ENCODE measurements at places on chromosomes 5 and 9.

GRCh38 chr5:134047687-134048056, 42.9 kb upstream of the VDAC1 start:
- DNase-seq, result no peak

GRCh38 chr9:91852801-91853347, 97.2 kb downstream of the ROR2 start:
- no peak for DNase-seq

GRCh38 chr9:38195737-38196161, 126.7 kb upstream of the SHB start:
- DNase-seq, result no peak

DNA sequence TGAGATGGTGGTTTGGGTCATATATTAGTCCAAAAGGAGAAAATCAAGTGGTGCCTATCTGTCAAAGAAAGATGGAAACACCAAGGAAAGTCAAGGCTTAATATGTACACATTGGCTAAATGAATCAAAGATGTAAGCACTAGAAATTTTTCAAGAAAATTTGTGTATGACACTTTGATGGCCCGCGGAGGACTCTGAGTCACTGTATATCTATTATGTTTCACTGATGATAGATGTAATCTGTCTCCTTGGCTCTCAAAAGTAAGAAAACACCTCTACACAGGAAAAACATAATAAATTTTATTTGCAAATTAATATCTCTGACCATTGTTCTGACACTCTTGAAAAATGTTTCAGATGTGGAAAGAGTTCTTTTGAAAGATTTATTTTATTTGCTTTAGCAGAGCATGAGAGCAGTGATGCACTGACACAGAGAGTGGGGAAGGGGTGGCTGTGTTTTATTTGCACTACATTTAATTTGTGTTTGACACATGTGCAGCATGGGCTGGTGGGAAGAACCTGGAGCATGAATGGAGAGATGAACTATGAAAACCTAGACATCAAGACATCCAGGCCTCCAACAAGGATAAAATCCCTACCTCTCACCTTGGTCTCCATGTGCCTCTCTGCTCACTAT, 180.8 kb upstream of the GAS1 start:
- DNase-seq, result no peak

DNA sequence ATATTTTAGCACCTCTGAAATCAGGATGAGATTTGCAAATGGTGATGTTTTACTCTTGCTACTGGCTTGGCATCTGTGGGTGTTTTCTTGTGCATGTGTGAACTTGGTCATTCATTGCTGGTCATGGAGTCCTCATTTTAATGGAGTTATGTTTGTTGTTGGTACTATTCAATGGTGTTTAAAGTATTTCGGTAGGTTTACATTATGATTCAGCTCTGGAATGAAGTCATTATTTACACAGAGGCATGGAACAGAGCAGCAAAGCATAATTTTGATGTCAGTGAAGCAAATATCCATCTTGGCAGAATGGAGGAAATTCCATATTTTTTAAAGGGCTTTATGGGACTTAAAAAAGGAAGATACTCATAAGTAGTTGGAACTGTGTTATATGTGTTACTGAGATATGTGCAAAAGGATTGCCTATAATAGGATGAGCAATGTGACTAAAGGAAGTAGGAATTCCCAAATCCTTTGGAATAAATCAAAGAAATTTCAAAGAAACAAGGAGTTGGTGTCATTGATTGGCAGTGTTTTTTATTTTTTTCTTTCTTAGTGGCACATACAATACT, 147.4 kb downstream of the ACTBL2 start:
- no peak for DNase-seq

DNA sequence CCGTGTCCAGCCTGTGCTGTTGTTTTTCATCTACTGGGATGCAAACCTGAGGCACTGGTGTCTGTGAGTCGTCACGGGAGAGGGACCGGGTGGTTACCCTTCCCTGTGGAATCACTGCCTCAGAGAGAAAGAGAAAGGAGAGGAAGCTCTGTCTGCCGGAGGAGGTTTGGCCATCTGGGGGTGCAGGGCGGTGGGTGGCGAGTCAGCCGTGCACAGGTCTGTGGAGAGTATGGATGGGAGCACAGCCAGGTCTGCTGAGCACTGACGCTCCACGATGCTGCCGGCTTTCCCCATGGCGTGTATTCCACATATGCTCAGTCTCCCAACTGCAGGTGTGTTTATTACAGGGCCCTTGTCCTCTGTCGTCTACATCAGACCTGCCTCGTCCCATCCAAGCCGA, 395.2 kb upstream of the IRX4 start:
- DNase-seq, result peak; percentile 34

DNA sequence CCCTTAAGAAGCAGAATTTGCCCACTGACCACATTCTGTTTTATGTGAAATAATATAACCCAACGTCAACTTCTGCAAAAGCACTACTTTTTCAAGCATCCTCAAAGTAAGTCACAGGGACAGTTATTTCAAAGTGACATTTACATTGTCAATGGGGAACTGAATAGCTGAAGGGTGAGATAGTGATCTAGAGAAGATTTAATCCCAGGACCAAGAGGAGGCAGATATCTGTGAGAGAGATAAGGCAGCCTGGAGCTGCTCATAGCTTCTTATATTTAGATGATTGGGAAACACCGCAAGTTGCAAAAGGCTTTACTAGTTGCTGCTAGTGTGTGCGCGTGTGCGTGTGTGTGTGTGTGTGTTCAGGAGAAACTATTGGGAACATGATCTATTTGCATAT, 210.4 kb upstream of the RFX3 start:
- no peak for DNase-seq

DNA sequence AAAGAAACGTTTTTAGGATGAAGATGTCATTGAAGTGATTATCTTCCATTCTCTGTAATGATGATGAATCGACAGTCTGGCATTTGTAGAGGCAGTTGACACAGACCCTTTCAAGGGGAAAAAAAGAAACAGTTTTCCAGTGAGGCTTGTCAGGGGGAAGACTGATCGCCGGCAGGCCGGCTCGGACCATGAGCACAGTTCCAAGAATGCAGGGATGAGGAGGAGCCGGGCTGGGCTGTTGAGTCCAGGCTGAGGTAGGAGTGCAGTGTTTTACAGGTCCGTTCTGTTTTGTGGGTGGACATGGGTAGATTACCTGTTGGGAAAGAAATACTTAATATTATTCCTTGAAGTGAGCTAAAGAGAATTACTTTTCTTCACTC, 194.6 kb downstream of the AOPEP start:
- DNase-seq, result no peak

DNA sequence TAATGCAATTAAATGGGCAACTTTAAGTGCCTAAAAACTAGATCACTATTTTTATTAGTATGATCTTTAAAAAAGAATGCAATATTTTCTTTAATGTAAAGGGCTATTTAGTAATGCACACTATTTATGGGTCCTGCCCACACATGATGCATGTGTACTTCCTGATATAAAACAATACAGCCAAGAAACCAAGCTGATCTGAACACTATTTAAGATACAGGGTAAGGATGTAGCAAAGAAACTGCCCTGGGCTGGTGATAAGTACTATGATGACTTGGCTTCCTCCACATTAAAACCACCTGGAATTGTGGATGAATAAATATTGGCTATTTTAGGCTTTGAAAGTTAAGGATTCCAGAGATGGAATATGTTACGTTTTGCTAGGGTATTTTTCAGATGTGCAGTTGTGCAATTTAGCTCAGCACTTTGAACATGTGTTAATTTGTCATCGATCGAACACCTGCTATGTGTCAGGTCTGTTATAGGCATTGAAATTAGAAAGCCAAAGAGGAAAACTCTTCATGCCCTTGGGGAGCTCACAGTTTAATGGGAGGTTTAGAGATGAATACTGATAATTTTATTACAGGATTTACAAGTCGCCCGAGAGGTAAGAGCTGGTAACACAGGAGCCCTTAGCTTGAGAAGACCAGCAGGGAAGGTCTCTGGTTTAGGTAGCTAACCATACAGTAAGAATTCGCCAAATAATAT, 276.7 kb downstream of the PLK2 start:
- no peak for DNase-seq

DNA sequence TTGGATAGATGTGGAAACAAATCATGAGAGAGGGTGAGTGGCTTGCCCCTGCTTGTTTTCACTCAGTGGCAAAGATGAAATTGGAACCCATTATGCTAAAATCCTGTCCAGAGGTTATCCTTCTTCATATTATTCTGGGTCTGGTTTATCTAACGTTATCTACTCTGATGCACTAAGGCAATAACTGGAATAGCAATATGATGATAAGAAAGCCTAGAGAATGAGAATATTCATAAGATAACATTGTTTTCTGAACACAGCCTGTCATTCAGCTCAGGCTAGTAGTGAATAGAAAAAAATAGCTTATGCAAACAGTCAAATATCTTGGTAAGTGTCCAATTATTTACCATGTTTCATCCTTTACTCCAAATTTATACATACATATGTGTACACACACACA, 132.0 kb upstream of the C6 start:
- no peak for DNase-seq

- no peak for DNase-seq
Observed at GRCh38 chr5:77644371-77645157, 6.1 kb upstream of the OTP start.

GRCh38 chr5:170307575-170308465, 10.2 kb upstream of the LCP2 start:
- DNase-seq, result no peak

GRCh38 chr9:90847971-90848370, 46.4 kb downstream of the SYK start:
- no peak for DNase-seq

DNA sequence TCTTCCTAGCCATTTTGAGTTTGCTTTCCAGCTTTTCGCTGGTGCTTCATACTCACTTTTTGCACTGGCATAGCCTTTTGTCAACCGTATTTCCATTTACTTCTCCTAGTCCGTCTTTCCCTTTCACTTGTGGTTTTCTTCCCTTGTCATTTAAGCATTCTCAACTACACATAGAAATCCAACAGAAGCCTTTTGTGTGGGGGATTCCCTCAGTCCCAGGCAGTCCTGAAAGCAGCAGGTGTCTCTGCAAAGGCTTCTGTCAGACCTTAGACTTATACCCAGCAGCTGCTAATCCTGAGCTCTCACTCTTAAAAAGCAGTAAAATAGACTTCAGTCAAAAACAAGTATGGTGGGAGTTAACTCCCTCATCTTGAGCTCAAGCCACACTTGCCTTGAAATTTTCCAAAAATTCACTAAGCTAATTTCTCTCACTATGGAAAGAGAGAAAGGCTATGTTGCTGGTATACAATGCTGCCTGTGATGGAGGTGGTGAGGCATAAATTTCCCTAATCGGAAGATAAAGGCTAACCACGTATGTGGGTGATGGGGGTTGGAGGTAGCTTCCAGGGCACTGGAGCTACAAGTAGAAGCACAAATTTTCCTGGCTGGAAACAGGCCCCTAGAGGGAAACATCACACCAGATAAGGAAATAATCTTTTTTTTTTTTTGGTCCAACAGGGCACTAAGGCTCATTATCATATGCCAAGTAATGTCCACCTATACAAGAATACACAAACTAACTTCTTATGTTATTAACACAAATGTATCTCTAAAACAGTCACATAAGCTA, 34.8 kb upstream of the IFNK start:
- no peak for DNase-seq

DNA sequence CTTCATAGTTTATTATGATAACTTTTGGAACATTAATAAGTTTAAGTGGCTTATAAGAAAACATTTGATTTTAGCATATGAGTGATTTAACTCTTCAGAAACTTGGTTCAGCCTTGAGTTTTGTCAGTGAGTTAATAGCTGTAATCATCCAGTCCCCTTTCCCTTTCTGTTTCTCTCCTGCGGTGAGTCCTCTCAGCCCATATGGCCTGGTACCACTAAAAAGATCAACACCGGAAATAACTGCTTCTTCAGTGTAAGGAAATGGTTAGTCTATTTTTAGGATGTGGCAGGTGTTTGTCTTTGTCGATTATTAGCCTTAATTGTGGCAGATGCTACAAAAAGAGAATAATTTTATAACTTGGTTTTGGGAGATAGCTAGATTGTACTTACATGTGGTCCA, 120.2 kb upstream of the GRHPR start:
- no peak for DNase-seq

GRCh38 chr5:122653087-122654017, 121.5 kb upstream of the SNX2 start:
- DNase-seq, result no peak

DNA sequence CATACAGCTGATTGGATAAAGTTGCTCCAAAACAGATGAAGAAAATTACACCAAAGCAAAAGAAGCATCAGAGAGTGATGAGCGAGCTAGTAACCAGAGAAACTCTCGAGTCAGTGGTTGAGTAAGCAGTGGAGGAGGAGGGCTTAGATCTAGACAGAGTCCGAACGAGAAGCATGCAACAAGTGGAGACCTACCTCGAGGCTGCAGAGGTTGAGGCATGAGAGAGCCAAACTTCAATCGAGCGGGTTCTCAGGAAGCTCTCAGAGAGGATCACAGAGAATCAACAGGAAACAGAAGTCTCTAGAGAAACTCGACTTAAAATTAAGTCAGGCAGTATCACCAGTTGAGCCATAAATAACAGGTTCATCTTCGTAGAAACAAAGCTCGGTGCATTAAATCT, 6.1 kb downstream of the RUSC2 start:
- no peak for DNase-seq

DNA sequence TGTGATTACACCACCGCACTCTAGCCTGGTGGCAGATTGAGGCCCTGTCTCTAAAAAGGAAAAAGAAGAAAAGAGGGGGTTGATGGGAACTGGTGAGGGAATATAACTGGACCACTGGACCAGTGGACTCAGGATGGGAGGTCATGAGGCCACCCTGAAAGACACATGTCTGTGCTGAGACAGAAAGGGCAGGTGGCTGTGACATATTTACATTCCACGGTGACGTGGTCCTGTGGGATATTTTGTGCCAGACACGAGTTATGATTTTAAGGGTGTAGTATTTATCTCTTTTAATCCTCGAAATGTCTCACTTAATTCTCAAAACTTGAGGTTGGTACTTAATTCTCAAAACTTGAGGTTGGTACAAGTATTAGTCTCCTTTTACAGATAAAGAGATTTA, 32.9 kb downstream of the LHX2 start:
- DNase-seq, result peak; percentile 12

- DNase-seq, result no peak
Observed at GRCh38 chr9:100397529-100398266, 29.2 kb upstream of the MSANTD3 start.

DNA sequence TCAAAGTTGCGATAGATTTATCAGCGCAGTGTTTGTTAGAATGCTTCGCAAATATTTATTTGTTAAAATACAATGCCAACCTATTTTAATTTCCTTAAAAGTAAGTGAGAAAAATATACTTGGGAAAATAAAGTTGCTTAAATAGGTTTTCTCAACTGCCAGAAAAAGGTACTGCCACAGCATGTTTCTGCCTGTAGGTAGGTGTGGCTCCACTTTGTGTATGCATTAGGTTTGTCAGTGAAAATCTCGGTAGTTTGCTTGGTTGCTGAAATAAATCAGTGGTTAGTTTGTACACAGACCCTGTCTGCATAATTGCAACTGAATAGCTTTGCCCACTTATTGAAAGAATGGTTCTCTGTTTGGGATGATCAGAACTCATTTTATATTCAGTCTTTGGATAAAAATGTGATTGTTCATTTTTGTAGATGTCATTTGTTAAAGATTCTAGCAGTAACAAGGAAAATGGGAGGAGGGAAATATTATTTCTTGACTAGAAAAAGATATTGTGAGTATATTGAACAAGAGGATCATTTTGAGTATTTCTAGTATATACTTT, 25.7 kb downstream of the C9orf85 start:
- no peak for DNase-seq

- peak; percentile 53 for DNase-seq
Observed at GRCh38 chr9:137711678-137712105, 92.9 kb downstream of the EHMT1 start.
